ENCODE measurements at places on chromosomes 6 and 20.

DNA sequence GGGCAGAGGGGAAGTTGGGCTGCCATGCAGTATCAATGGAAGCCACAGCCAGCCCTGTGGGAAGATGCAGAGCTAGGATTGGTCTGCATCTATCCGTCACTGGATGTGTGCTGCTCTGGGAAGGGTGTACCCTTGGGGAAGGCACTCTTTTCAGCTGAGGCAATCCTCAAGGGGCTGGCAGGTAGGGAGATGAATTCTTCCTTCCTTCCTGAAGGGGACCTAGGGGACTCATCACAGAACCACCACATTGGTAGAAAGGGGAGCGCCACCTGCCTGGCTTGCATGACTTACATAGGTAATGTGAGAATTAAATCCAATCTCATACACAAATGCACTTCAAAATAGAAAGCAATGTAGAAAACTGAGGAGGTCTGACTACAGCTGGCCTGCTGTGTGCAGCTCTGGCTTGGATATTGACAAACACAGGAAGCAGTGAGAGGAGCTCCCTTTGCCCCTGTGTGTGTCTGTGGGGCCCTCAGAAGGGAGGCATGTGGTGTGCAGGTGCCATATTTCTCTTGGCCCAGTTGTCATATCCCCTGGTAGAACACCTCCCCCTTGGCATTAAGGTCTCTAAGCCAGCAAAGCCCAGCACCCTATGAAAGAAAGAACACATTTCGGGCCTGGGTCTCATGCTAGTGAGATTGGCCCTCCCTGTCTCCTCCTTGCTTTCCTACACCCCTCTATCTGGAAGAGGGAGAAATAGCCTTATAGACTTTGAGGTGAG, 260.3 kb upstream of the MOCS1 start:
- DNase-seq: no peak

GRCh38 chr6:169960886-169961611, 209.6 kb downstream of the ERMARD start:
- DNase-seq: no peak

GRCh38 chr20:31864521-31865400, 5.6 kb downstream of the DUSP15 start:
- DNase-seq: no peak

GRCh38 chr6:166764473-166765233, 137.6 kb upstream of the RPS6KA2 start:
- no peak for DNase-seq

DNA sequence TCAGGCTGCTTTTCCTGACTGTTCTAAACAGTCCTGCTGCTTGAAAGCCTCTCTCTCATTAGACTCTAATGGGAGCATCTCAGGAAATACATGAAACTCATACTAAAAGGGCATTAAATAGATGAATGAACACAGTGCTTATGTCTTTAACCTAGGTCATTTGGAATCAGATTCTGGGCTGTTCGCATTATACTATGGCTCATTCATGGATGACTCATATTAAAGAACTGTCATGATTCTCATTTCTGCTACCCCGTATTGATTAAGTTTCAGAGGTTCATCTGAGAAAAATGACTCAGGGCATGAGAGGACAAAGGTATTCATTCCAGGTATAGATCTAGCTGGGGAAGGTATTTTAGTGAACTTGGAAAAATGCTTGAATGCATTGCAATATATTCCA, 335.5 kb downstream of the GJA1 start:
- no peak for DNase-seq

DNA sequence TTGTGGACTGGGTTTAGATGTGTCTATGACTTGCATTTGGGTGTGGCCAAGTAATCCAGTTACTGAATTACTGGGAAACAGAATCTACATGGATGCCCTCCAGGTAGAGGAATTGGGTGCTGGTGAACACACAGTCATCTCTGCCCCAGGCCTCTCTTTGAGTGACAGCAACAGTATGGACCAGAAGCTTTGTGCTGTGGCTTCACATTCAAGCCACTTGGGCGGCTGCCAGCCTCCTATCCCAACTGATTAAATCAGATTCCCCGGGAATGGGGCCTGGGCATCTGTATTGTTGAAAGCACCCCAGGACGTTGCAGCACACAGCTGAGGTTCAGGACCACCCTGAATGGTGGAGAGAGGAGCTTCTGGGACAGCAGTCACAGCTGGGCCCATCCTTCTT, 144.6 kb downstream of the DHX35 start:
- DNase-seq: no peak

GRCh38 chr6:44789806-44790205, 402.3 kb downstream of the CDC5L start:
- DNase-seq: no peak

GRCh38 chr20:16098890-16099639, 474.2 kb downstream of the KIF16B start:
- DNase-seq: no peak

DNA sequence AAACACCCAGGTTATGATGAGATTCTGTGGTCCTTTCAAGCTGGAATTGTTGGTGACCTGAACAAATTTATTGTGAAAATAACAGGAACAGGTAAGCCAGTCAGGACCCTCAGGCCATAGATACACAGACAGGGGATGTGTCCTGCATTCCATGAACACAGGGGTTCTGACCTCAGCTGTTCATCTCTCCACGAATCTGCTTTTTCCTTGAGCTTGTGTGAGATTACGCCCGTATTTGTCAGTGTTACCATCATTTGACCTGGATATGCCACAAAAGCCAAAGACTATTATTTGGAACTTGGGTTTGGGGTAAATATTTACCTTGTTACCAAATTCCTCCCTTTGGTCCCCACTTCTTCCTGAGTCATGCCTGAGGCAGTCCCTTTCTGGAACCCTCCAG, 288.9 kb downstream of the PREX1 start:
- DNase-seq: no peak

GRCh38 chr6:114362957-114363356, 20.1 kb upstream of the HS3ST5 start:
- no peak for DNase-seq

DNA sequence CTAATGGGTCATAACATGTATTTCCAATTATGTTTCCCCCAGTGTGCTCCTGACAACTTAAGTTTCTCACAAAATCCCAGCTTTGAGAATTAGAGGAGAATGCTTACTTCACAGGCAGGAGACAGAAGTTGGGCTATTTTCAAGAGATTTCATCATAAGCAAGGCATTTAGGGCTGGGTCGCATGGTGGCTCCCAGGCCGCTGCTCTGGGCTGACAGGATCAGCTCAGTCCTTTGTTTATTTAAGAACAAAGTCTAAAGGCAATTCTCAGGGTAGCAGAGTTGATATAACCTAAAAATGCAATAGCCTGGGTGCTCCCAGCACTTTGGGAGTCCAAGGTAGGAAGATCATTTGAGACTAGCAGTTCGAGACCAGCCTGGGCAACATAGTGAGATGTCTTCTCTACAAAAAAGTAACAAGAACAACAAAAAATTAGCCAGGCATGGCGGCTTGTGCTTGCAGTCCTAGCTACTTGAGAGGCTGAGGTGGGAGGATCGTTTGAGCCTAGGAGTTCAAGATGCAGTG, 10.9 kb downstream of the FOXQ1 start:
- DNase-seq: no peak

- no peak for DNase-seq
Measured at GRCh38 chr6:744666-745353, 51.9 kb upstream of the EXOC2 start.

- DNase-seq: no peak
Measured at GRCh38 chr6:73665686-73666319, 12.0 kb upstream of the SLC17A5 start.

DNA sequence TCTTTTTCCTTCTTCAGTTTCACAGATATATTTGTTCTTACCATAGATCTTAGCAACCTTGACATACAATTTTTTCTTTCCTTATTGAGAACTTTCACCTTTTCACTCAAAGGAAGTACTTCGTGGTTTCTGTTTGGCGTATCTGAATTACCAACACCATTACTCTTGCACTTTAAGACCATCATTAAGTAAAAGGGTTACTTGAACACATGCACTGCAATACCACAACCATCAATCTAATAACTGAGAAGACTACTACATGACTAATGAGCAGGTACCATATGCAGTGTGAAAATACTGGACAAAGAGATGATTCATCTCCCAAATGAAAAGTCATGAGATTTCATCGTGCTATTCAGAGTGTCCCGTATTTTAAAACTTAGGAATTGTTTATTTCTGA, 21.7 kb upstream of the SENP6 start:
- no peak for DNase-seq

DNA sequence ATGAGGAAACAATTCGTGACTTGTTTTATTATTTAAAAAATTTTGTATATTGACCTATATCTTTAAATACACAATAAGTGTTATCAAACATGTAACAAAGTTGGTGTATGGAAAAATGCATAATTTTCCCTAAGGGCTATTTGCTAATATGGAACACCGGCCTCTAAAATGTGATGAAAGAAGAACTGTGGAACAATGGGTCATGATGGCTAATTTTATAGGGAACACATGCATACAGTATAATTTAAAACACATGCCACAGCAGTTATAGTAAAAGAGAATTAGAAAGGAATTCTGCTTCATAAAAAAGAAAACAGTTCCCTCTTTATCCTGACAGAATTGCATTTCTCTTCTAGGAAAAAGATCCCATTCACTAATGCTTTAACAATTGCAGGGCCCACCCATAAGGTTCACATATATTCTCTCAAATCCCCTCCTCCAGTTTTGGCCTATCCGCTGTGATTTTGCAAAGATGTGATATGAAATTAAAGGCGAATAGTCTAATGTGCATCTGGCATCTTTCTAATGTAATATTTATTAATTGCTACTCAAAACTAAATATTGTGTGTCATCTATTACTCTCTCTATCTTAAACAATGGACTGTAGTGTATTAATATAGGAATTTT, 628.1 kb upstream of the CITED2 start:
- DNase-seq: no peak

- no peak for DNase-seq
Measured at GRCh38 chr6:150934380-150934779, 68.9 kb downstream of the MTHFD1L start.

DNA sequence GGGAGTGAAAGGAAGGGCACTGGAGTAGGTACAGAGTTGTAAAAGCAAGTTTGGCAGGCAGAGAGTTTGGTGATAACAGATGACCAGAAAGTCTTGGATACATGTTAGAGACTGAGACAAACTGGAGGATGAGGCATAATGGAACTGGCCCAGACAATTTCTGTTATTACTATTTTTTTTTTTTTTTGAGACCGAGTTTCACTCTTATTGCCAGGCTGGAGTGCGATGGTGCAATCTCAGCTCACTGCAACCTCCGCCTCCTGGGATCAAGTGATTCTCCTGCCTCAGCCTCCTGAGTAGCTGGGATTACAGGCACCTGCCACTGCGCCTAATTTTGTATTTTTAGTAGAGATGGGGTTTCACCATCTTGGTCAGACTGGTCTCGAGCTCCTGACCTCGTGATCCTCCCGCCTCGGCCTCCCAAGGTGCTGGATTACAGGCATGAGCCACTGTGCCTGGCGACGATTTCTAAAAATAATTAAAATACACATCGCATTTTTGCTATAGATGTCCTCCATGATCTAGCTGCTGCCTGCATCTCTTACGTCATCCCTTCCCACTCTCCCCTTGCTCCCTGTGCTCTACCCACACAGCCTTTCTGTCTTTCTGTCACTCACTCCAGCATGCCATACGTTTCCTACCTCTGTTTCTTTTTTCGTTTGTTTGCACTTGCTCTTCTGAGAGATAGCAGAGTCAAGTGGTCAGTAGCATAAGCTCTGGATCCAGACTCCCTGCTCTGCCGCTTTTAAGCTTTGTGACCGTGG, 23.5 kb downstream of the MAPK14 start:
- no peak for DNase-seq

DNA sequence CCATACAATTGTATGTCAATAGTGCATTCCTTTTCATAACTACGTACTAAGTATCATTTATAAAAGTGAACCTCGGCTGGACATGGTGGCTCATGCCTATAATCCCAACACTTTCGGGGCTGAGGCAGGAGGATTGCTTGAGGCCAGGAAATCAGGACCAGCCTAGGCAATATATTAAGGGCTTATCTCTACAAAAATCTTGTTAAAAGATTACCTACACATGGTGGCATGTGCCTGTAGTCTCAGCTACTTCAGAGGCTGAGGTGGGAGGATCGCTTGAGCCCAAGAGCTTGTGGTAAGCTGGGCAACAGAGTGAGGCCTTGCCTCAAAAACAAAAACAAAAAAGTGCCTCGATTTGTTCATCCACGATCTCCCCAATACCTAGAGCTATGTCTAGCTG, 449.7 kb upstream of the SULF2 start:
- DNase-seq: no peak

- DNase-seq: no peak
Measured at GRCh38 chr6:498795-499231, 107.3 kb downstream of the IRF4 start.

DNA sequence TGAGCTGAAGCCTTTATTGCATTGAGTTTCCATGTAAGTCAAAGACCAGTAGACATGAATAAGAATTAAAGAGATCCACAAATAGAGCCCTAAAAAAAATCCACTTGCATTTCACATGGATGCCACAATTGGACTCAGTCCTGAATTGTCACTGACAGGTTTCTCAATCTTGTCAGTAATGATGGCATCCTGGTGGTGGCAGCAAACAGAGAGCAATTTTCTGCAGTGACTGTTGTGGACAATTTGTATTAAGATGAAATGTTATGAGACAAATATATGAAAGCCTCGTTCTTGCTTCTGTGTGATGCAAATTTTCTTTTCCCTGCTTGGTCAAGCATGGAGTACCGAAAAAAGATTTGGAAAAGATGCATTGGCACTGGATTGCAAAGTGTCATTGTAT, 278.9 kb downstream of the SAMD5 start:
- DNase-seq: no peak

All from stimulated activated CD4-positive, alpha-beta T cell treated with anti-CD3 and anti-CD28 coated beads, TNF-alpha, amount 100 ng/mL, for 24 hours (primary cell).